ENCODE measurements at places on chromosomes 5 and 9.

DNA sequence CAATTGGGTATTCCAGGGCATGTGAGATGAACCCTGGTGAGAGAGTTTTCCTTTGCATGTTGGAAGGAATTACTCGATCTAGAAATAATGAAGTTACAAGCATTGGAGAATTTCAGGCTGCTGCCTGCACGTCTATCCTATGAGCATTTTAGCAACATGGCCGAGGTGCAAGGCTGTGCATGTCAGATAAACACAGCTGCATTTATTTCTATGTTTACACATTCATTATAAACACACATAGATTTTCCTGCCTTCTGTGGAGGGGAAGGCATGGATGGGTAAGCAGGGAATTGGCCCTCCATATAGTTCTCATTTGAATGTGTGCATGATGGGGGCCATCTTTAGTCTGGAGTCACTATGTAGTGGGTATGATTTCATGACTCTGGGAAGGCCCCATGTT is 42.3 kb downstream of the AOPEP start:
- no peak for DNase-seq

- no peak for DNase-seq
Measured at GRCh38 chr9:92004045-92004392, 54.0 kb upstream of the ROR2 start.

DNA sequence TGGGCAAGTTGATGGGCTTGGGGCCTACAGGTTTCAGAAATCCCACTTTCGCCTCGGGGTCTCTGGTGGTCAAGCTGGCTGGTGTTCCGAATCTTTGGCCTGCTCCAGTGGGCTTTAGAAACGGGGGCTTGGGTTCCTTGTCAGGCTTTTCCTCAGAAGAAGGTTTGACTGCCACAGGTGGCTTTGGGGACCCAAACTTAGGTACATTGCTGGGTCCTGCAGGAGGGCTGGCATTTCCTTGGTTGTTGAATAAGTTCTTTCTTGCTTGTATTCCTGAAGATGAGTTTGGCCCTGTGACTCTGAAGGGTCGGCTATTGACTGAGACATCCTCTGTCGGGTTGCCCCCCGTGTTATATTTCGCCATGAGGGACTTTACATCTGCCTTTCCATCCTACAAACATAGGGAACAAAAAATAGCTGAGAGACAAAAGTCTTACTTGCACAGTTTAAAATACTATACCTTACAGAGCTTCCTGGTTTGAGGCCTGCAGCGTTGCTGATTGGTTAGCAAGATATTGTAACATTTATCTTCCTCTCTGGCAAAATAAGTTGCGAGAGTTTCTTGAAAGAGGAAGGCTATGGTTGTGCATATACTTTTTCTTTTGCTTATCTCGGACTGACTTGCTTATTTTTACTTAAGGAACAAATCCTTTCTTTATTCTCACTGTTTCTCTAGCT is 16.6 kb downstream of the FYB1 start:
- DNase-seq: no peak

DNA sequence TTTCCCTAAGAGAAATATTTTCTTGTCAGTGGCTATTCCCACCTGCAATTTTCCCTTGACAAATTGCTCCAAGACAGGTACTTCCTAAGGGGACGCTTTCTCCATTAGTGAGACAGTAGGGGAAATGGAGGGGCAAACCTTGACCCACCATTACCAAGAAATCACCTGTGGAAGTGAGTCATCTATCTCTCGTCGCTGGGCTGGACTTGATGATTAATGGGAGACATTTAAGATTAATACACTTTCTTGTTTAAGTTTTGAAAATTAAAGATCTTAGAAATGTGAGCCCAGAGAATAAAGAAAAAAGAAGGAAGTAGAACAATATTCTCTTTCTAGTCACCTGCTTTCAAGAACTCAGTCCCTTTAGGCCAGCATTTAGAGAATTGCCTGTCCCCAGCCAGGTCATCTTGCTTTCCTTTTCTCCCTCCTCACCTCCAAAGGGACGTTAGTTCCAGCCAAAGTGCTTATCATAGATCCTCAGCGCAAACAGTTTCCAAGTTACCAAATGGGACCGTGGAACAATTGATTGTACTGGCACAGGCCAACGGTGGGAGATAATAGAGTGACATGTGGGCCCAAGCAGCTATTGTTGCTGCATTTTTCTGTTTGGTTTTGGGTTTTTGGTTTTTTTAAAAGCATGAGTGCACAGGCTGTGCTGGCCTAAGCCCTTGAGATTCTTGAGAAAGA is 284.4 kb downstream of the ENC1 start:
- no peak for DNase-seq

DNA sequence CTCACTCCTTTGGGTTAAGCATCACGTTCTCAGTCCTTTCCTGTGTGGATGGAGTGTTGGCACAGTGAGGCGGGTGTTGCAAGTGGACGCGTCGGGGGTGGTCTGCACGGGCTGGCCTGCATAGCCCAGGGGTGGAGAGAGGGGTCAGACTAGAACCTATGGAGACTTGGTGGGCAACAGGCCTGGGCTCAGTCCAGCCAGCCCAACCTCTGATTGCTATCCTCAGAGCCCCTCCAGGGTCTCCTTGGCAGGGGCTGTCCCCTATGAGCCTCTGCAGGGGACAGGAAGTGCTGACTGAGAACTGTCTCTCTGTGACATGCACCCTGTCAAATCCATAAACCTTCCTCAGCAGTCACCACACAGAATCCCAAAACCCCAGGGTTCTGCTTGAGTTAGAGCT is 2.3 kb downstream of the DCANP1 start:
- no peak for DNase-seq

- DNase-seq: no peak
Measured at GRCh38 chr5:124948062-124948753, 201.8 kb upstream of the ZNF608 start.

- no peak for DNase-seq
Measured at GRCh38 chr9:71122022-71122275, 528 bp upstream of the TRPM3 start.

DNA sequence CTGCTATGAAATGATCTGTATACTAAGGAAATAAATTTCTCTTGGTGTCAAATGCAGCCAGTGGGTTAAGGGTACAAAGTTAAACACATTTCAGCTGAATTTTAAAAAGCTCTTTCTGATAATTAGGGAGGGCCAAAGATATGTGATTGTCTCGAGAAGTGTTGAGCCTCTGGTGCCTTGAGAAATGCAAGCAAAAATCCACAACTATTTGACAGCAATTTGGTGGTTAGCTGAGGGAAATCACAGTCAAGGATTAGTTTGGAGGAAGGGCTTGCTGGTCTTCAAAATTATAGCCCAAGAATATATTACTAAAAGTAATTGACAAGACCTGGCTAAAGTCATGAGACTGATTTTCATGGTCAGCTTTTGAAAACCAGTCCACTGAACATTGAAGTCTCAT is 255.7 kb upstream of the PPP1R2B start:
- DNase-seq: no peak

DNA sequence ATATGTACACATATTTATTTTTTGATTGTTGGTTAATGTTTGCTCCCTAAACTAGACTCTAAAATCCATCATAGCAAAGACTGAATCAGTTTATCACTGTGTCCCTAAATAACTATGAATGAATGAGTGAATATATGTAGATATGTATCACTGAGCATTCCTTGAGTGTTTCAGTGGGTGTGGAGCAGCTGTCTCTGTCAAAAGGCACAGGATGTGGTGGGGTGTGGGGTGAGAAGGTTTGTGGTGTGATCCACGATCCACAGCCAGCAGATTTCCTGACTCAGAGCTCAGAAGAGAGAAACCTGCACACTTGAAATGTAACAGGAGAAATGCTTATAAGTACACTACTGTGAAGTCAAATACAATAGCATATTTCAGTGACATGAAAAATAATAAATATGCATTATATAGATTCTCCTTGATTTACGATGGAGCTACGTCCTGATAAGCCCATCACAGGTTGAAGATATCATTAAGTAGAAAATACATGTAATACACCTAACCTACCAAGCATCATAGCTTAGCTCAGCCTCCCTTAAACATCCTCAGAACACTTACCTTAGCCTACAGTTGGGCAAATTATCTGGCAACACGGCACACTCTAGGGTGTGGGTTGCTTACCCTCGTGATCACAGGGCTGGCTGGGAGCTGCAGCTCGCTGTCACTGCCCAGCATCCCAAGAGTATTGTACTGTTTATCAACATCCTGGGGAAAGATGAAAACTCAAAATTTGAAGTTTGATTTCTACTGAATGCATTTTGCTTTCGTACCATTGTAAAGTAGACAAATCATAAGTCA is 287.0 kb downstream of the GAS1 start:
- peak; percentile 56 for DNase-seq

GRCh38 chr5:31477516-31477915 is 54.4 kb downstream of the DROSHA start:
- no peak for DNase-seq

DNA sequence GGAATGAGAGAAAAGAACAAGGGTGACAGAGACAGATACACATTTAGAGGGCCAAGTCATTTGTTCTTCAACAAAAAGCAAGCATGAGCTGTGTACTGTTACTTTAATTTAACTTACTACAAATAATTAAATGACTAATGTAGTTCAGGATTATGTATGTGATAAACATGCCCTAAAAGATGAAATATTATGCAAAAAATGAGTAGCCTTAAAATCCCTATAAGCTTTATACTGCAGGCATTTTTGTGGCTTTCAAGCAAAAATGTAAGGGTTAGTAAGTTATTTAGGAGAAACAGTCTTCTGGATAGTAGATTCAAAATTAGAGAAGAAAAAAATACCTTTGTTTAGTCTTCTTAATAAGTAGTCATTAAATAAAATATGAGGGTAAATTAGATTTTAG is 431.2 kb downstream of the CSNK1G3 start:
- DNase-seq: no peak

DNA sequence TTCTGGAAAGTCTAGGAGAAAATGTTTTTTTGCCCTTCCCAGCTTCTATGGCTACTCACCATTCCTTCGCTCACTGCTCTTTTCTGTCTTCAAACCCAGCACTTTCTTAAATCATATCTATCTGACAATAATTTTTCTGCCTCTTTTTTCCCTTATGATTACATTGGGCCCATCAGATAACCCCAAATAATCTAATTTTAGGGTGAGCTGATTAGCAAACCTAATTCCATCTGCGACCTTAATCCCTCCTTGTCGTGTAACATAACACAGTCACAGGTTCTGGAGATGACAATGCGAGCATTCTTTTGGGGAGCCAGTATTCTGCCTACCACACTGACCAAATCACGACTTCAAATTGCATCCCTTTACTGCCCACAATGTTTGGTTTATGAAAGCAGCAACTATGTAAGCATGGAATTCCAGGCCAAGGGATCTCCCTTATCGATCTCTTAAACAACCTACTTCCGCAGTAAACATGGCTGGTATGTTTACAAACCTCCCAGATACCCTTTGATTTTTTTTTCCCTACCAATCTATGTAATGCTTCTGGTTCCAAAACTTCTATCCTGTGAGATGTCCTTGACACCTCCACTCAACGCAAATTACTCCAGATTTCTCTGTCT is 2122.2 kb downstream of the MAT2B start:
- DNase-seq: no peak

DNA sequence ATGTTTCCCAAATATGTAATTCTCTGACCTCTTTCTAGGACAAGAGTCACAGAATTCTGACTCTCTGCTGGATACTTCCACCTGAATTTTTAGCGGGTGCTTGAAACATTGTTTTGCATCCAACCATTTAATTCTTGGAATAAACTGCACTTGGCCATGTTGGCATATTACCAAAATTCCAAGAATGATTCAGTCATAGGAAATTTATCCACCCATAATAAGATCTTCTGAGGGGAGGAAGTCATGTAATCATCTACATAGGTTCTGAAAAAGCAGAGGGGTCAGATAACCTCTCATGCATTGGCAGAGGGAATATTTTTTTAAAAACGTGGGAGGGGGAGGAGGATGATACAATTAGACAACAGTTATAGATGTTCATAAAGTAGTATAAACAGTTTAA is 156.9 kb downstream of the PAM start:
- DNase-seq: peak; percentile 78

DNA sequence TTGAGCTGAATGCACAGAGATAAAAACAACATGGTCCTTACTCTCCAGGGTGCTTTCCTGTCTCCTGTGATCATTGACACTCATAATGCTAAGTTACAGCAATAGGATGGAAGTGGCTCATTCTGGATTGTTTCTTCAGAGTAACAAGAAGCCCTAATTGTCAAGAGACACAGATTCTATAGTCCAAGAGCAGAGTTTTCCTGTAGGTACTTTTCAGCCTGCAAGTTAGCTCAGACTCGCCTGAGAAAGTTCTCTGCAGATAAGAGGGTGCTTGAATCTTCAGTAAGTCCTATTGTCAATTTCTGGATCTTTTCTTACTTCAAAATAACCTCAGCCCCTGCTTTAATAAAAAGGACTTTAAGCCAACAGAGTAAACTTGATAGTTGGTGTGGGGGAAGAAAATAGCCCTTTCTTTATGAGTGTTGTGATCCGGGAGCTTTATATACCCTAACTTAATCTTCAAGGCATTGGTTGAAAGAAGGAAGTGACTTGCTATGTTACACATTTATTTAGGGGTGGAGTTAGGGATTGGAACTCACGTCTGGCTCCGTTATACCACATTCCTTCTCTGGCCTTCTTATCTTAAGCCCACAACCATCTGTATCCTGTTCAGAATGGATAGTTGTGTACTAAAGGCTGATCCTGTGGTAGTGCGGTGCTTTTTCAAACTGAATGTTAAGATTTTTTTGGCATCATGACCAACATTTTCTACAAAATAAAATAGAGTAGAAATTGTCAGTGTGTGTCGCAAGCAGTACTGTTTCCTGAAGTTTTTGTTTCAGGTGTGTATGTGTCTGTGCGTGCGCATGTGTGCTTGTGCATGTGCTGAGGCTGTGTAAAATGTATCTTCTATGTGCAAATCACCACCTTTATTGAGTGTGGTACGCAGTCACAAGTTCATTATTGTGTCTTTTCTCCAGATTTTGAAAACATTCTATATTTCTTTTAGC is 173.9 kb downstream of the WDR70 start:
- DNase-seq: peak; percentile 97

- no peak for DNase-seq
Measured at GRCh38 chr5:132060501-132061161, at the start of gene IL3. TSS of gene IL3 (plus strand) at chr5:132060655. CDS start at chr5:132060707, 52 bp downstream.

GRCh38 chr5:134101686-134102439 is 12.6 kb upstream of the TCF7 start:
- DNase-seq: no peak

- no peak for DNase-seq
Measured at GRCh38 chr9:126113176-126113575, 213.5 kb upstream of the MVB12B start.

- no peak for DNase-seq
Measured at GRCh38 chr5:113357696-113358476, 76.9 kb downstream of the TSSK1B start.
